A549 (cell line): ENCODE measurements at places on chromosomes 12 and 14. TPM values are rescaled to one million over a fixed set of nuclear protein-coding genes. Genes with fewer than 3 reads are reported as not detected.

DNA sequence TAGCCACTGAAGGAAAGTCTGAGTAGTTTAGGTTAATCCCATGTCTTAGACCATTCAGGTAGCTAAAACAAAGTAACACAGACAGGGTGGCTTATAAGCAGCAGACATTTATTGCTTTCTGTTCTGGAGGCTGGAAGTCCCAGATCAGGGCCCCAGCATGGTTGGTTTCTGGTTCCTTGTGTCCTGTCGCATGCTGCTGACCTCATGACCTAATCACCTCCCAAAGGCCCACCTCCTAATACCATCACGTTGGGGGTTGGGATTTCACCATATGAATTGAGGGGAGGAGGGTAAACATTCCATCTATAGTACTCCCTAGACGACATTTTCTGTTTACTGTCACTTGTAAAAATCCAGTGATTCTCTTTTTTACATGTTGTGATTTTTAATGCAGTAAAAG, 148.6 kb downstream of the FBXL14 start:
- no peak for DNase-seq

The MYF5 gene
- not detected in 3 replicates for polyA plus RNA-seq

The TRMT5 gene
- polyA plus RNA-seq, result 17.7 to 19.1 TPM (median 18.8 TPM) in 3 replicates

- no peak for DNase-seq
Measured at GRCh38 chr12:1995205-1995896, 8.9 kb downstream of the DCP1B start.

GRCh38 chr12:108799401-108800243, 57.8 kb downstream of the SSH1 start:
- no peak for DNase-seq

DNA sequence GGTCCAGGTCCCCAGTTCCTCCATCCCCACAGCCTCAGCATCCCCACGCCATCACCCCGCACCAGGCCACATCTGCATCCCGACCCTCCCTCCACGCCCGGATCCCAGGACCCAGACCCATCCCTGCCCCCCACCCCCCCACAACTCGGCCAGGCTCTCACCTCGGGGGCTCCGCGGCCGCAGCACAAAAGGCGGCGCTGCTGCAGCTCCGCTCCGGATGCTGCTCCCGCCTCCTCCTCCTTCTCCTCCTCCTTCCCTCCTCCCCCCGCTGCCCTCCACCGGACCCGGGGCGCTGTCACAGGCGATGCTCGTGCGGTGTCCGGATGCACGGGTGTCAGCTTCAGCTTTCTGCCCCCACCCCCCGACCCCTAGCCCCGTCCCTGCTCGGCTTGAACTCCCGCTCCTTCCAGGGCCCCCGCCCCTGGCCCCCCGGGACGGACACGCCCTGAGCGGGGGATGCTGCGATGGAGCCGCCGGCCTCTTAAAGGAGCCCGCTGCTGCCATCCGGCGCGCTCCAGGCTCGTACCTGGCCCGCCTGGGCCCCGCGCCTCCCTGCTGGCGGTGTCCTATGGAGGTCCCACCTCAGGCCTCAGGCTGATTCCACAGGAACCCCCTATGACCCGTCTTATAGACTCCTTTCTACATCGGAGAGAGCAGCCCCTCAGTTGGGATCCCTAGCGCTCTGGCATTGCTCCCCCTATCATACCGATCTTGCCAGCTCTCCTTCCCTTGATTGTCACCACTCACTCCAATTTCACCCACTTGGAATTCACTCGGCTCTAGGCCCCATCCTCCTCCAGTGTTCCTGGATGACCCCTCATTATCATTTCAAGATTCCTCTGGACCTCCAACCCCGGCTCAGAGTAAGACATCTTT, at the start of gene MAP3K12:
Gene MAP3K12, minus strand, starts transcription at position 193 of the 876 bp plus-strand sequence. CDS start 12,067 bp downstream, outside the sequence.
- peak; percentile 72 for DNase-seq

GRCh38 chr12:106839333-106839732, 64.9 kb downstream of the RIC8B start:
- no peak for DNase-seq
